Stimulated activated CD8-positive, alpha-beta memory T cell treated with anti-CD3 and anti-CD28 coated beads, Interleukin-2, amount 100 ng/mL, for 48 hours (primary cell): ENCODE measurements at places on chromosomes 6 and 20.

DNA sequence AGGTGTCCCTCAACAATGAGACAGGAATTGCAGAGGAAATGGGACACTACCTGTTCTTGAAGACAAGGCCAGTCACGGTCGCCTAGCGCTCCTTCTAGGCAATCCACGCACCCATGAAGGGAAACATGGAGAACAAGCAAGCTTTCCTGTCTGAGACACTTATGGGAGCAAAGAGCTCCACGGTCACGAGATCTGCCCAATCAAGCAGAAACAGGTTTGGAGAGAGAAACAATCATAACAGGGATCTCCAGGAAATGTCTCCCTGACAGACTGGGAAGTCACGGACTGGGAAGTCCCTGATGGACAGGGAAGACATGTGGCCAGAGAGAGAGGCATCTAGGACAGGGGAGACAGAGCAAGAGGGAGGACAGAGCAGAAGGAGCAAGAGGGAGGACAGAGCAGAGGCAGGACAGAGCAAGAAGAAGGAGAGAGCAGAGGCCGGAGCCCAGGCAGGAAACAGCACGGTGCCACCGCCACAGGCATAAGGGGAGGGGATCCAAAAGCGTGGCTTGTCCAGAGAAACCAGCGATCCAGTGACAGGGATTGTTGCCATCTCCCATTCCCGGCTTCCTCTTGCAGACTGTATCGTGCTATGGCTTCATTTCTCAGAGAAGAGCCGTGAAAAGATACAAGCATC is 167.8 kb upstream of the ZNF337 start:
- no peak for DNase-seq

- DNase-seq, result no peak
Observed at GRCh38 chr6:134502614-134503549, 185.0 kb upstream of the SGK1 start.

- DNase-seq, result no peak
Observed at GRCh38 chr20:38270869-38271605, 10.5 kb upstream of the KIAA1755 start.

DNA sequence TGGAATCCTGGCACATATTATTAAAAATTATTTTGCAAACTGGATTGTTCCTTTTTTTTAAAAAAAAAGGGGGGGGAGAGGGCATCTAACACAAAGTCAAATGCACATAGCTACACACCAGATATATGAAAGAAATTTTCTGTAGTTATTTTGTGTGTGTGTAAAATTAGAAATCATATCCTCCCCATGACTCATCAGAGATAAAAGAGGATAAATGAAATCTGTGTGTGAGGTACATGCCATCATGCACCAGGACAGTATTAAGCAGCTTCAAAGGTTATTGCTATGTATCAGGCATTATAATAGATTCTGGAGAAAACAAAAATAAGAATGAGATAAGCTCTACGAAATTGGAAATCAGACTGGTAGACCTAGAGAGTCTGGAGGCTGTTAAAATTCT is 5.2 kb downstream of the BTBD9 start:
- no peak for DNase-seq

DNA sequence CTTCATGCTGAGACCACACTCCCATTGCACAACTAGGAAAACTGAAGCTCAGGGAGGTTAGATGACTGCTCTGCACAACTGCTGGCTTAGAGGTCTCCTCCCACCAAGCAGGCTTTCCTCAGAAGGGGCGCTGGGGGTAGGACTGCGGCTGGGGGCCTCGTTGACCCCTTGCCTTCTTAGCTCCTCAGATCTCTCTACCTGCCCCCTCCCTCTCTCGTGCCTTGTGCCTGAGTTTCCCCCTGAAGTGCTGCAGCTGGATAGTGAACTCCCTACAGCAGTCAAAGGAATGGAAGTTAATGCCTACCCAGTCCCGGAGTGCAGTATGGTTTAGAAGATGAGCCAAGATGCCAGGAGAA is 149.8 kb downstream of the GRM4 start:
- no peak for DNase-seq

GRCh38 chr6:77880501-77880900 is 227.7 kb downstream of the MEI4 start:
- DNase-seq, result no peak

DNA sequence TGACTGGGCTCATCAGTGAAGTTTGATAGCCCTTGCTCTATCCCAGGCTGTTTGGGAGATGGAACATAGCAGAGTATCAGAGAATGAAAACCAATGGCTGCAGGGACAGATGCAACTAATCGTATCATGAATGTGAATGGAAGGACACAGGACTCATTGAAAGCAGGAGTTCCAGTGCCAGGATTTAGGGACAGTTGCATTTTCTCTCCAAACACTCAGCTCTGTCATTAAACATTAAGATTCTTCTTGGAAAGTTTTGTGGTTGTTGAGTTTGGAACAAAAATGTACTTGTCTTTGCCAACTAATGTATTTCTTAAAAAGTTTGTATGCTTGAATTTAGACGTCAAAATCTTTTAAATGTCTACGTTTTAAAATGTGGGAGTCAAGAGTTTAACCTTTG is 31.0 kb upstream of the GSTA5 start:
- DNase-seq, result no peak

DNA sequence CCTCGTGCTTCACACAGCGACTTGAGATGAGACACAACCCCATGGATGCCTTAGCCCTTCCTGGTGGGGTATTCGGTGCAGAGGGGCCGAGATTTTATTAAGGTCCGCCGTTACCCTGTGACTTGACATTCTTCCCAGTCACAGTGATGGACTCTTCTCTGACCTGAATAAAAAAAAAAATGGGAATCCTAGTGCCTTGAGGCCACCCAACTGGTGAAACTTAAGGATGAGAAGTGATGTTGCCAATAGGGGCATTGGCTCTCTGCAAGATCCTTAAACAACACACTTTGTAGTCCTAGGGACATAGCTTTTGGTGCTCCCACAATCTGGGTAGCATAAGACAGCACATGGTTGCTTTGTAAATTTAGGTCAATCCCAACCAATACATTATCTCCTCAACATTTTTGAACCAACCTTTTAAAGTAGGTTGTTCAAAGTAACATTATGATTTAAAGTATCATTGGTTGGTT is 814 bp upstream of the ADNP start:
- no peak for DNase-seq

DNA sequence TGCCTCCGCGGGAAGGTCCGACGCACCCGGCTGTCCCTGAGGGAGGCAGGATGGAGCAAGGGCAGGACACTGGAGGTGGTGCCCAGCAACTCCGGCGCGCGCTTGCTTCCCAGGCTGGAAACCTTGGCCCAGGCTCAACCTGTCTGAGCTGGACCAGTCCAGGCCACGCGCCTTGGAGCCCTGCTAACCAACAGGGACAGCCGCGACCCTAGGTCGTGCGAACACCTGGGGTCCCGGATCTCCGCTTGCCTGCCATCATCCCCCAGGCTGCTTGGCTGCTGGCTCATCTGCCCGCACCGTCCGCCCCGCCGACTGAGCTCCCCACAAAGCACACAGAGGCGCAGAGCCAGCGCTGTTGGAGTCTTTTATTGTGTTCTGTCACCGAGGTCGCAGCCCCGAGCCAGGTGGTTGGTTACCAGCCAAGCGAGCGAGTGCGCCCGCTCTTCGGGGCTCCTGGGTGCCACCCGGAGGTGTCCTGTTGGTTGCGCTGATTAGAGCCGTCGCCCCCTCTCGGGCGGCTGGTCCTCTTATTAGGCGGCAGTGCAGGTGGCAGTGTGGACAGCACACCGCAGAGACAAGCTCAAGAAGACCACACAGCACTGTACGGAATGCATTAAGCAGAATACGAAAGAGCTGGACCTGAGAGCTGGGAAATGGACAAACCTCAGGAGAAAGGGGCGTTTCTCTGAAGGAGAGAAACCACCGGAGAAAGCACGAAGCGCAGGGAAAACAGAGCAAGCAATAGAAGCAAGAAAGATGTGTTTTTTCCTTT is 3.8 kb downstream of the COL12A1 start:
- DNase-seq, result no peak

DNA sequence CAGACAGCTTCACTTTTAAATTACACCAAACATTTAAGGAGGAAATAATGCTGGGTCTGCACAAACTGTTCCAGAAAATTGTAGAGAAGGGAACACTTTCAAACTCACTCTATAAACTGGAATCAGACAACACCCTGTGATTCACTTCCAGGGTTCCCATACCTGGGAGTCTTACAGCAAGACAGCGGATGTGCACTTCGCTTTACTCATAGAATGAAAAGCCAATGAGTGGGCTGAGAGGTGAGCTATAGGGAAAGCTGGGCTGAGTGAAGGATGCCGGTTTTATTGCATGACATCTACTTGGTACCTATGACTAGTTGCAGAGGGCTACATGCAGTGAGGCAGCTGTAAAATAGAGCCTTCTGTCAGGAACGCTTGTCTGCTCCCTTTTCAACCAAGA is 152.1 kb downstream of the FNDC1 start:
- DNase-seq, result no peak

GRCh38 chr20:64065062-64065973 is 2.3 kb downstream of the TCEA2 start:
- DNase-seq, result no peak

DNA sequence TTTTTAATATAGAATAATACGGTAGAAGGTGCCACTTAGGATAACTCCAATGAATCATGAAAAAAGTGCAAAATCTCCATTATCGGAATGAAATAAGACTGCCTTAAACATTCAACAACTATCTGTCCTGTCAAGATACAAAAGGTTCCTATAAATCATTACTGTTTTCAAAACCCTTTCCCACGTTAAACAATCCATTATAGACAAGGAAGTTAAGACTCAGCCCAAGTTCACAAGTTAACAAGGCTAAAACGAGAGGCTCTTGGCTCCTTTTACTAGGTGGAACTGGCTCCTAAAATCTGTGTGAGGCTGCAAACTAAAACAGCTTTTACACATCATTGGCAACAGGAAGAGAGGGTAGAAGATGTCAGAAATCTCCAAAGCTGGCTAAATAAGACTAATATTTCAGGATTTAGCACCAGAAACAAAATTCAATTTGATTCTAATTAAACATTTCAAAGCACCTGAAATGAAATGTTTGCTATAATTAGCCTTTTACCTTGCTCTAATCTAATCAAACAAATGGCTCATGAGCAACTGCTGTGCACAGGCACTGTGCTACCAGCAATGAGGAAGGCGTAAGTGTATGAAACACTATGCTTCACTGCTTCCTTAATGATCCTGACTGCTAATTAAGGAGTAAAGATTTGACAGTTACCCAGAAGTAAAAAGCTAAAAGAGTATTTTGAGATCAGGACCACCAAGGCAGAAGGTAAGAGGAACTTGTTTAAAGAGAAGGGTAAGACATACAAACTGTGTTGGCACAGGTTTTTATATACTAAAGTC is 109.7 kb downstream of the DST start:
- DNase-seq, result no peak
